Naive B cell (primary cell): ENCODE measurements at places on chromosomes 5 and 9.

DNA sequence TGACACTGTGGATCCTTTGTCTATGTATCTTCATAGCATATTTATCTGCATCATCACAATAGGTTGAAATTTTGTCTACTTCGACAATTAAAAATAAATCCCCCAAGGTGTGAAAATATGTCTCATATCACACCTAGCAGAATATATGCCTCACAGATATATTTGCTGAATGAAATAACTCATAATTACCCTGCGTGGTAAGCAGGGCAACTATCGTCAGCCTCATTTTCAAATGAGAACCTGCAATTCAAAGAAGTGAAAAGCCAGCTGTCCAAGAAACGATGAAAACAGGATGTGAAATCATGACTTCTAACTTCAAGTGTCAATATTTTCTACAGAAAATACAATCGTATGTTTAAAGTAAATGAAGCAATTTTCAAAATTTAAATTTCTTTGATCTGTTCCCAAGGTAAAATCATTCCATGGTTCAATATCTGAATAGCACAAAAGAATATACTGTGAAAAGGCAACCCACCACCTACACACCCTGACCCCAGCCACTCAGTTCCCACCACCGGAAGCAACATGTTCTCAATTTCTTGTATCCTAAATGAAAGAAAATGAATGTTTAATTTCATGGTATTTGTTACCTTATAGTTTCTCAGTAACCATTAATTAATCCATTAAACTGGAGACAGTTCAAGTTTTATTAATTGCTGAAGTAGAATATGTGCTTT, 57.1 kb downstream of the TBCA start:
- peak; percentile 13 for DNase-seq

GRCh38 chr5:40986666-40987065, 77.4 kb downstream of the C7 start:
- DNase-seq, result no peak

- no peak for DNase-seq
These were observed 16.4 kb downstream of the SLC12A7 start for GRCh38 chr5:1095302-1095989.

GRCh38 chr9:11356067-11356466, 743.3 kb upstream of the PTPRD start:
- DNase-seq, result no peak

GRCh38 chr5:37983463-37983862, 143.6 kb upstream of the GDNF start:
- no peak for DNase-seq

GRCh38 chr9:7234144-7234543, 476.4 kb downstream of the KDM4C start:
- no peak for DNase-seq

DNA sequence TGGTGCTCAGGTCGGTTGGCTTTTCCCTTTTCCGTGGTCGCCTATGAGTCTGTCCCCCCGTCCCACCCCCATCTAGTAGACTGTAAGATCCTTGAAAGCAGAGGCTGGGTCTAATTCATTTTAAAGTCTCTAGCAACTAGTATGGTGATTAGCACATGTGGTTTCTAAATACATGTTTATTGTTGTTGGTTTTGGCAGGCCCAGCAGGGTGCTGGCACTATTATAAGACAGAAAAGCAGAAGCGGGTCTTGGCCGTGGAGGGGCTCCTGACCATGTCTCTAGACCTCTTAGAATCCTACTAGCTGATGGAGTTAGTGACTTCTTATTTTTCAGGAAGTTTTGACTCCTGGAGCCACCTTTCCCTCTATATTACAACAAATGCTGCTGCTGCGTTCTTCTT, 61.5 kb upstream of the TNFSF8 start:
- DNase-seq, result no peak

DNA sequence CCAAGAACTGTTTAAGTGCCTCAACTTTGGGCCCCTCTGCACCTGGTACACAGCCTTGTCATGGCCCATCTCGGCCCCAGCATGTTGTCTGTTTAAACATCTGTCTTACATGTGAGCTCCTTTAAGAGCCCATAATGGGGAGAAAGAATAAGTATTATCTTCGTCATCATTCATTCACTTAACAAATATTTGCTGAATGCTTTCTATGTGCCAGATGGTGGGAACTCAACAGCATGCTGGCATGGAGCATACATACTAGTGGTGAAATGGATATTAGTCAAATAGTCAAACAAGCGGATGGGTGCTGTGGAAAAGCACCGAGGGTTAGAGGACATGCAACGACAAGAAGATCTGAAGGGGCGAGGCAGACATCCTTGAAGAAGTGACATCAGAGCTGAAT, 54.5 kb downstream of the GABBR2 start:
- DNase-seq, result no peak
